NCI-H146 (cell line): ENCODE measurements at places on chromosomes 12 and 14.

DNA sequence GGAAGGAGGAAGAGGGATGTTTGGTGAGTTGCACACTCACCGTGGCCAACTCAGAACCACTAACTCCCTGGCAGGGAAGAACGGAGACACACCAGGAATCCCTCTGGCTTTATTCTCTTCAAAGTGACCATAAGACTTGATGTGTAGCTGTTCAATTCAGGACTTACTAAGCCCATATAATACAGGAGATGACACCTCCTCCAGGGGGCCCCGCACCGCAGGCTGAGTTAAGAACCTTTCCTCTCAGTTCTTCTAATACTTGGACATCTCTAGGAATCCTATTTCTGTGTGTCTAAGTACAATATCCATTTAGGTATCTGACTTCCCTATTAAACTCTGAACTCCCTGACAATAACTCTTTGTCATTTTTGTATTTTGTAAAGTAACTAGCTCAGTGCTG lies 49.5 kb downstream of the DCAF4 start:
- no peak for DNase-seq

- no peak for DNase-seq
Observed at GRCh38 chr14:90281261-90281660, 24.9 kb downstream of the PSMC1 start.

- no peak for DNase-seq
Observed at GRCh38 chr14:68173227-68173972, 353.8 kb downstream of the RAD51B start.

DNA sequence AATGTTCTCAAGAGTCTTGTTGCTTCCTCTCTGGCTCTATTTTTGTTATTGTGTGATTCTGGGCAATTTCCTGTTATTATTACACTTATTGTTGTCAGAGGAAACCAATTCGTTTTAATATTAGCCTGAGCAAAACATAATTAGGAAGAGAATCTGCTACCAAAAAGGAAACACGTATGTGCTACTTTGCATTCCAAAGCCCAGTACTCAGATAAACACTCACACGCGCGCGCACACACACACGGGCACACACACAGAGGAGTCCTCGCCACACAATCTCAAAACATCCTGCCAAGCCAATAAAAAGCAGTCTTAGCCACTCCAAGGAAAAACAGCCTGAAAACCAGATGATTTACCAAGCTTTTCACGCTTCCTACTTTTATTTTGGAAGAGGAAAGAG lies 400.7 kb downstream of the NUAK1 start:
- no peak for DNase-seq

- no peak for DNase-seq
Observed at GRCh38 chr14:80718940-80719339, 222.6 kb downstream of the CEP128 start.

DNA sequence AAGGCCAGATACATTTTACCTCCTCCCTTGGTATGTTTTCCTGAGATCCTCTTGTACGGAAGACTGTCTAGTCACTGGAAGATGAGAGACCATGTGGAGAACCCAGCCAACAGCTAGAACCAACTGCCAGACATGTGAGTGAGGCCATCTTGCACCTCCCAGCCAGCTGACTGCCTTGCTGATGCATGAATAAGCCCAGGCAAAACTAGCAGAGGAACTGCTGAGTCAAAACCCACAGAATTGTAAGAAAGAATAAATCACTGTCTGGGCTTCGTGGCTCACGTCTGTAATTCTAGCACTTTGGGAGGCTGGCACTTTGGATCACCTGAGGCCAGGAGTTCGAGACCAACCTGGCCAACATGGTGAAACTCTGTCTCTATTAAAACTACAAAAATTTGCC lies 160.0 kb downstream of the TPH2 start:
- no peak for DNase-seq

DNA sequence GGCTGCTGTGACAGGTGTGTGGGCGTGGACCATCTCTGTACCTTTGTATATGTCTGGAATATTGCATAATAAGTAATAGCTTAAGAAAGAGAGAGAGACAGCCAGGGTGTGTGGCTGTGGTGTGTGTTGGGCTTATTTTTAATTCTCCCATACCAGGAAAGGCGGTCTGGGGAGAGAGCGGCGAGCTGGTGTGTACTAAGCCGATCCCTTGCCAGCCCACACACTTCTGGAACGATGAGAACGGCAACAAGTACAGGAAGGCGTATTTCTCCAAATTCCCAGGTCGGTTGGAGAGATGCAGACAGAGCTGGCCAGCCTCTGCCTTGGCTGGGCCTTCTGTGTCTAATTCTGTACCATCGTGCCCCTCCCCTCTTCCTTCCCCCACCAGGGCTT lies 63.9 kb downstream of the AACS start:
- DNase-seq, result no peak

GRCh38 chr14:54781080-54781479 lies 121.5 kb downstream of the GCH1 start:
- no peak for DNase-seq

- no peak for DNase-seq
Observed at GRCh38 chr14:102333390-102333789, 13.8 kb downstream of the ZNF839 start.

GRCh38 chr12:5453466-5453865 lies 21.6 kb downstream of the NTF3 start:
- DNase-seq, result no peak
